ENCODE measurements at places on chromosomes 5 and 9.

DNA sequence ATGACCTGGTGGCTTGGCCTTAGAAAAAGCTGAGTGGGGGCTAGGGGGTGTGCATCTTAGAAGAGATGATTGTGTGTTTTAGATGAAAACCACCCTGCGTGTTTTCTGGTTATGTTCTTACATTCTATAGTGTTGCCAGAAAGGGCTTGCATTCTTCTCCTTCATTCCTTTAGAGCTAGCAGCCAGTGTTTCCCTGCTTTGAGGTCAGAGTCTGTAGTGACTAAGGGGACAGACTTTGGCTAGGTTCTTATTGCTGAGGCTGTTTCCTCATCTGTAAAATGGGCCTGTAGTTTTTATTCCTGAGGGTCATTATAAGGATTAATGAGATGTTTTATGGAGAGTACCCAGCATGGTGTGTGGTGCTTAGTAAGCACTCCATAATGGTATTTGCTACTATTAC, 6.4 kb downstream of the MAST4 start:
- DNase-seq: no peak

GRCh38 chr5:147835386-147835798, 3.9 kb upstream of the SPINK1 start:
- no peak for DNase-seq

GRCh38 chr5:169098331-169099121, 202.4 kb downstream of the SLIT3 start:
- no peak for DNase-seq

DNA sequence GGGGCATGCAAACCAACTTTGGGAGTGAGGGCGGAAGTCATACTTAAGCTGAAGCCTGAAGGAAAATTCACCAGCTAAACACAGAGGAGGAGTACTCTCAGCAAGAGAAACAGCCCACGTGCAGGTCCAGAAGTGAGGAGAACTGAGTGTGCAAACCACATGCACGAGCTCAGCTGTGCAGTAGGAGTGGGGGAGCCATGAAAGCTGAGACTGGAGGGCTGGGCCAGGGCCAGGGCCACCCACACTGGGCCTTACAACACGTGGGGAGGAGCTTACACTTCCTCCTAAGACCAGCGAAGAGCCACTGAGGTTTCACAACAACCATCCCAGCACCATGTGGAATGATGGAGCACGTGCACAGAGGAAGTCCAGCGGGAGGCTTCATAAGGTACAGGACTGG, 9.3 kb upstream of the WWC1 start:
- no peak for DNase-seq

DNA sequence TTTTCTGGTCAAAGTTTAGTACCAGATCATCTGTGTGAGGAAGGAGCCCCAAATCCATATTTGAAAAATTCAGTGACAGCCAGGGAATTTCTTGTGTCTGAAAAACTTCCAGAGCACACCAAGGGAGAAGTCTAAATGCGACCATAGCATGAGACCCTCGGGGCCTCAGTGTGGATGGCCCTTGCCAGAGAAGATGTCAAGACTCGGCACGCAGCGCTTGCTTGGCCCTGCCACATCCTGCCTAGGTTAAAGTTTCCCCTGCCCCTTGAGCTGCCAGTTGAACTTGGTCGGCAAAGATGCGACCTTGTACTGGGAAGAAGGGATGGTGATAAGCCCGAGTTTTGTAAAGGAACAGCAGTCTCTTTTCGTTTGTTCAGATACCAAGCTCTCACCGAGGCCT, 65.8 kb downstream of the IL31RA start:
- no peak for DNase-seq

DNA sequence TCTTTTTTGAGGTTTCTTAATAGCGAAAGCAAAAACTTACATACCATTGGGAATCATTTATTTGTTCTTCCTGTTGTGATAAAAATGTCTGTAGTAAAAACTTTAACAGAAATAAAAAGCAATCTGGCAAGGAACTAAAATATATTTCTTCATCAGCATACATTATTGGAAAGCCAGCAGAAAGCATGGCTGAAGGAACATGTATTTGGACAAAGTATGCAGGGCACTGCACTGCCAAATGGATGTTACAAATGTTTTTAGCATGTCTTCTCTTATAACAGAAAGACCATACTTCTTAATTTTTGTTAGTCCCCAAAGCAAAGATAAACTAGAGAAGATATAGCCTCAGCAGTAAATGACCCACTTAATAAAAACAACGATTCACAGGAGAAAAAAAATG, 80.5 kb downstream of the SMIM15 start:
- DNase-seq: no peak

DNA sequence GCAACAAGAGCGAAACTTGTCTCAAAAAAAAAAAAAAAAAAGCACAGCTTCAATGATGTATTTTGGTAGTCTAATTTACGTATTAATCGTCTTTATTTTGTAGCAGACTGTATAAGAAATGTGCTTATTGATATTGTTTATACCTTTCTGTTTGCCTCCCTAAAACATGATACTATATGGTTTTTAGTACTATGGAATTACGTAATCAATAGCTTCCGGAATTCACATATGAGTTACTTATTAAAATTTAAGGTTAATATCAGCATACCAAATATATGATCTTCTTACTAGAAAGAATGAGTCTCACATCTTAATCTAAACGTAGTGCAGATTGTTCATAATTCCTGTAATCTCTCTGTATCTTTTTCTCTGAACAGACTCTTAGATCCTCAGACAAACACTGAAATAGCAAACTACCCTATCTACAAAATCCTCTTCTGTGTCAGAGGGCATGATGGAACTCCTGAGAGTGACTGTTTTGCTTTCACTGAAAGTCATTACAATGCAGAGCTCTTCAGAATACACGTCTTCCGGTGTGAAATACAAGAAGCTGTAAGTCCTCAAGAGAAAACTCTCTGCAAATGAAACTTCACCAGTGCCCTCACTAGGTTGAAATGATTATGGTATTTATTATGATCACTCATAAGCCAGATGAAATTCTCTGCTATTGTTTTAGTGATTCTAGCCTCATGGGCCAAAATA, 44.4 kb upstream of the GPR21 start:
- DNase-seq: no peak

DNA sequence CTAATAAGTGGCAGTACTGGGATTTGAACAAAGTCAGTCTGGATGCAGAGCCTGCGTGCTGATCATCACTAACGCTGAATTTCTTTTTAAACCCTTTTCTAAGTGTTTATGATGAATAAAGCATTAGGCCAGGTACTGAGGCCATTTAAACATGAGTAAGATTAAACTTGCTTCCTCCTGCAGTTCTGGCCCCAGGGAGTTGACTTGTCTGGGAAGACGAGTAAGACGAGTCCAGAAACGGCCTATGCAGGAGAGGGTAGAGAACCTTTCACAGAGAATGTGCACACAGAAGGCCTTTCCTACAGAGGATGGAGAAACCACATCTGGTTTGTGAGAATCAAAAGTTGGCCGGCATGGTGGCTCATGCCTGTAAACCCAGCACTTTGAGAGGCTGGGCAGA, 42.9 kb downstream of the SPRY4 start:
- DNase-seq: no peak

- no peak for DNase-seq
Observed at GRCh38 chr5:138457531-138458275, 7.6 kb upstream of the EGR1 start.

- no peak for DNase-seq
Observed at GRCh38 chr5:154793599-154794524, 38.7 kb downstream of the LARP1 start.

DNA sequence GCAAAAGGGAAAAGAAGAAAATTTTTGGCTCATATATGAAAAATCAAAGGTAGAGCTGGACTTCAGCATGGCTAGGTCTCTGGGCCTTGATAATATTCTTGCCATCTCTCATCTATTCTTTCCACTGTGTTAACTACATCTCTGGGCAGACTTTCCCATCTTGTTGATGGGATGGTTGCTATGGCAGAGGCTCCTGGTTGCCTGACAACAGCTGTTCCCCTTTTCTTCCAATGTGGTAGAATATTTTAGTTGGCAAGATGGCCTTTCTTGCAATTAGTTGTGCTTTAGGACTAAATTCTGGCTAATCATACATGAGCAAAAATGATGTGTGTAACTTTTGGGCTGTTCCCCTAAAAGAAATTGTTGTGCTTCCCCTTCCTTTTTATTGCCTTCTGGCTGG, 40.2 kb upstream of the ARAP3 start:
- DNase-seq: no peak

DNA sequence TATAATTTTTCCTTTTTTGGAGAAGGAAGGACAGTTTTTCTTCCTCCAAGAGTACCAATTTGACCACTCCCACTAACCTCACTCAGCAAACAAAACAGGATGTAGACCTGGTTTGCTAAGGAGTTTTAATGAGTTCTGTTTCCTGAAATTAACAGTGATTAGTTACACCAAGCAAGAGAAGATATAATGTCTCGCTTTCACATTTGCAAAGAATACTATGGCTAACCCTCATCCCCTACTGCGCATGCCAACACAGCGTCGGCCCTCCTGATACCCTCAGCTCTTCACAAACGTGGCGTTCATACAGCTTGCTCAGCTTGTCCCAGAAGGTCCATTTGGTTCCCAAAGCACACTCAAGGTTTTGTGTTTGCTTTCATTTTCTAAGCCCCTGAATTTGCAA, 41.9 kb upstream of the IPPK start:
- no peak for DNase-seq

- no peak for DNase-seq
Observed at GRCh38 chr9:76086539-76086938, 196.1 kb downstream of the PCSK5 start.

GRCh38 chr9:96177005-96177718, 124.8 kb downstream of the HSD17B3 start:
- no peak for DNase-seq

All from NCI-H2227 treated with DMSO at 0.1 percent for 48 hours (cell line).